ENCODE measurements at places on chromosomes 3 and 15.

DNA sequence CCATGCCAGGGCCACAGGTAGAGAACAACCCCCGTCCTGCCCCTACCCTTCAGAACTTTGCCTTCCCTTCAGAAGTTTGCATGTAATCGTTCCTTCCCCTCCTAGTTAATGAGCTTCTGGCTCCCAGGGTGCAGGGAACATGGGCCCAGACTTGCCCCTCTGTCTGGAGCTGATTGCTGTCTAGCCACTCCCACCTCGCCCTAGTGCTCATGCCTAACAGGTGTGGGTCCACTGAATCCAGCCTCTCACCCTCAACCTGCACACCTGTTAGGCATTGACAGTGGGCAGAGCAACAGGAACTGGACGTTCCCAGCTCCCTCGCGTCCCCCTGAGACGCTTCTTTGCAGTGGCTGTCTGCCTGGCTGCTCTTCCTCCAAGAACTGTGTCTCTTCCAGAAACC is 40.3 kb downstream of the WNT5A start:
- no peak for DNase-seq

- no peak for DNase-seq
These were observed 349.9 kb upstream of the TGFBR2 start for GRCh38 chr3:30256474-30256873.

DNA sequence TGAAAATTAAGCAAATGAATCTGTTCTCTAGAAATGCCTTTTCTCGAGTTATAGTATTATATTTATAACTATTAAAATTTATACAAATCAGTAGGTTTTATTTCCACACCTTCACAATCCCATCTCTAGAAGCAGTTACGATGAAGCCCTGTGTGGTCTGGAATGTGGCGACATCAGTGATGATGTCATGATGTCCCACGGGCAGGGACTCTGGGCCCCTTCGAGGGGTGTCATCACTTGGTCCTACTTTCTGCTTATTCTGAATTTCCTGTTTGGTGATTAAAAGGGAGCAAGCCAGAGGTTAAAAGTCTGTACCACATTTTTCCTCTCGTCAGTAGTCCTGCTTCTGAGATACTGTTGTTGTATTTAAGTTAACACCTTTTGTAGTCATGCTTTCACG is 67.4 kb downstream of the PIK3R4 start:
- DNase-seq, result no peak

- DNase-seq, result no peak
These were observed 64.3 kb downstream of the LEO1 start for GRCh38 chr15:51907136-51907862.

DNA sequence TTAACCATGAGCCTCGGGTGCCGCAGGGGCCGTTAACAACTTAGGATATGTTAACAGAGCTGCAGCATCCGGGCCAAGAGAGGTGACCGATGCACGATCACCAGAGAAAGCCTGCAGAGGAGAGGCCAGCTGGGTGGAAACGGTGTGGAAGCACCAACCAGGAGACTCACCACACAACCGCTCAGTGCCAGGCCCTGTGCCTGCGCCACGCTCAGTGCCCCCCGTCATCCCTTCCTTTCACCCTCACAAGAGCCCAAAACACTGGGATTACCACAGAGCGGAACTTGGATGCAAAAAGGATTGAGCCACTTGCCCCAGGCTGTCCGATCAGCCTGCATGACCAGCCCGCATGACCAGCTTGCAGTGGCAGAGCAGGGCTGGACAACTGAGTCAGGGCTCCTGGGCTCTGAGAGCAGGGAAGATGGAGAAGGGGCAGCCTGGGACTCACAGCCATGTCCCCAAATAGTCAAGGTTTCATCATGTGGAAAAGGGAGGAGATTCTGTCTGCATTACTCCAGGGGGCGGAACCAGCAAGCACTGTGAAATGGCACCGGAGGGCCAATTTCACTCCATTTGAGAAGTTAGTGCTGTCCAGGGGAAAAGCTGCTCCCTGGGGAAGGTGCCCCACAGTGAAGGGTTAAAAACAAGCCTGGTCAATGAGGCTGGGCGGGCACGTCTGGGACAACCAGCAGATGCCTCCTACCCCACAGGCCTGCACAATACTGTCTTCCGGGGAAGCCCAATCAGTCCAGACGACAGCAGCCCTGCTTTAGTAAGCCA is 156.8 kb downstream of the ATP10A start:
- DNase-seq, result no peak

GRCh38 chr3:50192689-50193141 is 1.3 kb downstream of the GNAT1 start:
- peak; percentile 64 for DNase-seq

GRCh38 chr3:32946973-32947788 is 4.3 kb upstream of the CCR4 start:
- no peak for DNase-seq

DNA sequence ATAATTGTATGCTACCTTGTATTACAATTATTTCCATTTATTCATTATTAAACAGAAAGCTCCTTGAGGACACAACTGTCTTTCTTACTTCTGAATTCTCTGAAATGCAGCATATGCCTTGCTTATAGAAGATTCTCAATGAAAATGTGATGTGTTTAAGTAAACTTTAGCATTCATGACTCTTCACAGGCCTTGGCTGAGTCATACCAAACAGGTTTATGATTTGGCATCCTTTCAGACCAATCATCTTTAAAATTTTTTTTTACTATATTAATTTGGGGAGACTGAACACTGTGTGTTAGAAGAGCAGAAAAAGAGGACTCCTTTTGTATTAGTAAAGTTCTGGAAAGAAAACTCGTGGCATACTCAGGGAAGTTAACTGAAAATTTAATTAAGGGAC is 6.4 kb upstream of the GALK2 start:
- no peak for DNase-seq

Data from stimulated activated CD8-positive, alpha-beta memory T cell treated with anti-CD3 and anti-CD28 coated beads, Interleukin-2, amount 100 ng/mL, for 1 hour (primary cell).